ENCODE measurements at places on chromosomes 16 and 17. TPM values are rescaled to one million over a fixed set of nuclear protein-coding genes. Genes with fewer than 3 reads are reported as not detected.

The ESRP2 gene
- 0.74 TPM for polyA plus RNA-seq

The WSCD1 gene
- polyA plus RNA-seq = not detected

The ZNF624 gene
- 5.5 TPM for polyA plus RNA-seq

DNA sequence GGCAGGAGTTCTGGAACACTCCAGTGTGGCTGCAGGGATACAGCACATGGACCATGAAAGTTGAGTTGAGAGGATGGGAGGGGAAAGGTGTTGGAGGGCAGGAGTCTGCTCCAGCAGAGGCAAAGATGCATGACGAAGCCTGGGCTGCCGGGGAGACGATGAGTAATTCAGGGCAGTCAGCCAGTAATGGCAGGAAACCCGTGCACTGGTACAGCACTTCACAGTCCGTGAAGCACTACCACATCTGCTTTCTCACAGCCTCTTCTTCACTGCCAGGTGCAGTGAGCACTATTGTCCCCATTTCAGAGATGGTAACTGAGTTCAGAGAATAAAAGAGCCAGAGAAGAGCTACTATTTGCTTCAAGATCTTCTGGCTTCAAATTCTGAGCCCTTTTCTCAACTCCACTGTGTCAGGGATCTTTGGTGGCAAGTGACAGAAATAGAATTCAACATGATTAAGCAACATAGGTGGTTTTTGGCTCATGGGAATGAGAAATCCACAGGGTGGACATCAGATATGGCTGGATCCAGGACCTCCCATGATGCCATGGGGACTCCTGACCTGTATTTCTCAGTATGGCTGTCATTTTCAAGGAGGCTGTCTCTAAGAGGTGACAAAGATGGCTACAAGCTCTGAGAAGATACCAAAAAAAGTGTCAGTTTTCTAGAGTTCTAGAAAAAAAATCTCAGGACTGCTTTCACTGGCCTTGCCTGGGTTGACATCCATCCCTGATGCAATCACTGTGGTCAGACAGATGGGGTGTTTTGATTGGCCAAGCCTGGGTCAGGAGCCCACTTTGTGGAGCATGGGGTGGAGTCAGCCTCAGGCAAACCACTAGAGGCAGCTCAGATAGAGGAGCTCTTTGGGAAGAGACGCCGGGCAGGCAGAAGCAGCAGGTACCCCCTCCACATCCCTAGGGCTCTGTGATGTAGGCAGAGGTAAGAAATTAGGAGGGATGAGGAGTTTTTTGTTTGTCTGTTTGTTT is 24.7 kb downstream of the IL21R start:
- H3K27me3 ChIP-seq = no peaks in the 10 kb centered on the region
- peak; percentile 86 for DNase-seq
- H3K4me3 ChIP-seq = peak overlapping the region; percentile 76
- peaks cover 81% of the 10 kb centered on the region for H3K4me1 ChIP-seq

DNA sequence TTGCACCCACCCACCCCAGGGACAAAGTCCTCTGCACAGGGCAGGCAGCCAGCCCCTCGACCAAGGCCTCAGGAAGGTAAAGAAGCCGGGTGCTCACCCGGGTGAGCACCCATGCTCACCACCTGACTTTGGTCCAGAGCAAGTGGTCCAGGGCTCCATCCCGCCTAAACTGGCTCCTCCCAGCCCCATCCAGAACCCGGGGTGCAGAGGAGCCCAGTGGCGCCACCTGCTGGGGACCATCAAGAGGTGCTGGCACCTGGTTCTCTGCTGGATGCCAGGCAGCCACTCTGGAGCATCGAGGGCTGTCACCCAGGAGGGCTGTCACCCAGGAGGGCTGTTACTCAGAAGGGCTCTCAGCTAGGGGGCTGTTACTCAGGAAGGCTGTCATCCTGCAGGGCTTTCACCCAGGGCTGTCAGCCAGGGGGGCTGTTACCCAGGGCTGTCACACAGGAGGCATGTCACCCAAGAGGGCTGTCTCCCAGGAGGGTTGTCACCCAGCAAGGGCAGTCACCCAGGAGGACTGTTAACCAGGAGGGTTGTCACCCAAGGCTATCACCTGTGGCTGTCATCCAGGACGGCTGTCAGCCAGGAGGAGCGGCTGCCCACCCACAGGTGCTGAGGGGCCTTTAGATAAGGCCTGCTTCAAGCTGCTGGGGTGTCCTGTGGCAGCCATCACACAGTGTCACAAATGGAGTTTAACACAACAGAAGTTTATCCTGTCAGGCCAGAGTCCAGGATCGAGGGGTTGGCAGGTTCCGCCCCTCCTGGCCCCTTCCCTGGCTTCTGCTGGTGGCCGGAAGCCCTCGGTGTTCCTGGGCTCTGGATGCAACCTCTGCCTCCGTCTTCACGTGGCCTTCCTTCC is 98.5 kb downstream of the TNFRSF13B start:
- peaks cover 2% of the 10 kb centered on the region for H3K4me1 ChIP-seq
- H3K27me3 ChIP-seq = peaks cover 4% of the 10 kb centered on the region
- H3K36me3 ChIP-seq = peaks cover 7% of the 10 kb centered on the region
- no peak overlapping the region for H3K4me3 ChIP-seq
- peak; percentile 6 for DNase-seq
- peak overlapping the region; percentile 25 for H3K27ac ChIP-seq

GRCh38 chr17:12673788-12674187 is 8.1 kb downstream of the MYOCD start:
- H3K27me3 ChIP-seq = peaks cover 23% of the 10 kb centered on the region
- H3K4me1 ChIP-seq = no peaks in the 10 kb centered on the region
- H3K36me3 ChIP-seq = no peaks in the 10 kb centered on the region
- H3K4me3 ChIP-seq = no peak overlapping the region

- DNase-seq = no peak
- no peak overlapping the region for H3K4me3 ChIP-seq
- H3K27me3 ChIP-seq = peaks cover 12% of the 10 kb centered on the region
- H3K4me1 ChIP-seq = peaks cover 8% of the 10 kb centered on the region
Measured at GRCh38 chr17:78374631-78375274, 3.7 kb upstream of the PGS1 start.

GRCh38 chr16:55832425-55832772 is 497 bp downstream of the CES1 start:
- H3K4me3 ChIP-seq = no peak overlapping the region
- H3K36me3 ChIP-seq = no peaks in the 10 kb centered on the region
- H3K27ac ChIP-seq = no peak overlapping the region
- H3K4me1 ChIP-seq = no peaks in the 10 kb centered on the region

DNA sequence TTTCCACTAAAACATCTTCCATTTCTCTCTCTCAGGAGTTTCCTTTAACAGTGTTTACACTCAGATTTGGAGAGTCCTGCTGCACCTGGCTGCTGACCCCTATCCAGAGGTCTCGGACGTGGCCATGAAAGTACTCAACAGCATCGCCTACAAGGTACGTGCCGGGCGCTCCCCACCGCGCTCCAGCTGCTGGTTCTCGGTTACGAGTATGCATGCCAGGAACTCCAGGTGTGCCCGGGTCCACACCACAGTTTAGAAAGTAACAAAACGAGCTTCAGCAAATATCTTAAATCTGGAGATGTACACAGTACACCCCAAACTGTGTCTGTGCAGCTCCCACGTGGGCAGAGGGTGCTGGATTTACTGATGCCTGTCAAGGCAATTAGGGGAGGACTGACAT is 82.9 kb upstream of the CHMP6 start:
- no peak for DNase-seq
- peak overlapping the region; percentile 53 for H3K27ac ChIP-seq
- peak overlapping the region; percentile 39 for H3K4me3 ChIP-seq
- peaks cover 19% of the 10 kb centered on the region for H3K36me3 ChIP-seq

- H3K27ac ChIP-seq = no peak overlapping the region
- peaks cover 3% of the 10 kb centered on the region for H3K4me1 ChIP-seq
- H3K27me3 ChIP-seq = peaks cover 48% of the 10 kb centered on the region
- H3K4me3 ChIP-seq = no peak overlapping the region
- no peak for DNase-seq
Measured at GRCh38 chr17:1995321-1995892, 29.7 kb downstream of the RTN4RL1 start.

DNA sequence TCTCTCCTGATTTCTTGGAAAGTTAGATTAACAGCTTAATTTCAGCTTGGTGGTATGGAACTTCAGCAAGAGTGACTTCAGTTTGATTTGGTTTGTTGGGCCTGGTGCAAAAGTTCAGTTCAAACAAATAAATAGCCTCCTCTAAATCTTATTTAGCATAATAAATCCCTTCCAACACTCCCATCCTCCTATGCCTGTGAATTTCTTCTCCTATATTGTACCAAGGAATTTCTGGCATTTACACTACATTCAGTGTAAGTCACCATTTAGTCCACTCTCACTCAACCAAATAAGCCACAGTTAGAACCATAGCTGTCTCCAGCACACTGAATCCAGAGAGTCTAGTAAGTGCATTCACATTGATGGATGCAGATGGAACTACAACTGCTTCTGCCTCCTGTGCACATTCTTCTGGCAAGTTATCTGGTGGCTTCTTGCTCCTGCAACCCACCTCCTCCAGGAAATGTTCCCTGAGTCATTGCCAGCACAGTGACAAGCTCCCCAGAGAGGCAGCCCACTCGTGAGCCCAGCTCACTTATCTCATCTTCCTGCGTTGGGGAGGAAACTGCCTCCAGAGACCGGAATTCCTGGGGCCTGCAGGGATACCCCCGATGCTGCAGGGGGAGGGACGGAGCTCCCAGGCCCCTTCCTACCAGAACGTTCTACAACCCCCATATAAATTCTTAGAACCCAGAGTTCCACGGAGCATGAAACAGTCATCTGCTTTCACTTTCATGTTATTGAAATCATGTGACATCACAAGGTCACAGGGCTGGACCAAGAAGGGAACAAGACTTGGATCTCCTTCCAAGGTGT is 318.3 kb downstream of the PHKB start:
- no peaks in the 10 kb centered on the region for H3K27me3 ChIP-seq
- DNase-seq = peak; percentile 0

DNA sequence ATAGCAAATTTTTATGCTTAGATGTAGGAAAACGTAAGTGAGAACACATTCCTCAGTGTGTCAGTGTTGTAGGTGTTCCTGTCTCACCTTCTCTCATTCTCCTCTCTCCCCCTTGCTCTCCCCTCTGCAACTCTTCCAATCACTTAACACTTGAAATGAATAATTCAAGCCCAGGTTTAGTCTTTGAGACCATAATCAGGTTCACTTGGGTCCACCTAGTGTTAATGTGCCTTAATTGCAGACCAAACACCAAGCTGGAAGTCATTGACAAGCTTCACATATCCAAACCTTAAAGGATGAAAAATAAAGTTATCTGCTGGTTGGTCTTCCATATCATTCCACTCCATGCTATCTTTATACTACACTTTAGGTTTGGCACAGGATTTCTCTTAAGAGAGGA is 37.0 kb downstream of the STXBP4 start:
- H3K4me3 ChIP-seq = no peak overlapping the region
- no peaks in the 10 kb centered on the region for H3K4me1 ChIP-seq
- no peak for DNase-seq
- no peak overlapping the region for H3K27ac ChIP-seq
- H3K27me3 ChIP-seq = no peaks in the 10 kb centered on the region

DNA sequence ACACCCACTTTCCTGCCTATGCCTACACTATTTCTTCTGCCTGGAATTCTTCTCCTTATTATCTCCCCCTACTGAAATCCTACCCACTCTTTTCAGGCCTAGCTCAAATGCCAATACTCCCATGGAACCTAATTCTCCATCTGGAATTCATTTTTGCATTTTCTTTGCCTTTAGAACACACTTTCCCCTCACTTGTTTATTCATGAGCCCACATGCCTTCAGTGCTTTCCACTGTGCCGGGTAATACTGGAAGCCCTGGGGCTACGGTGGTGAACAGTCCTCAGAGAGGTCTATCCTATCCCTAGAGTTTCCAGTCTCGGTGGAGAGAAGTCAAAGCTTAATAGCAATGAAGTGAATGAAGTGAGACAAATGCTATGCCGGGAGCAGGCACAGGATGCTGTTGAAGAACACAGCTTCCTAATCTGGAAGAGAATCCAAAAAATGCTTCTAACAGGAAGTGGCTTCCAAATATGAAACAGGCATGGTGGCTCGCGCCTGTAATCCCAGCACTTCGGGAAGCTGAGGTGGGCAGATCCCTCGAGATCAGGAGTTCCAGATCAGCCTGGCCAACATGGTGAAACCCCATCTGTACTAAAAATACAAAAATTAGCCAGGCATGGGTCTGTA is 322.4 kb downstream of the GRIN2A start:
- no peaks in the 10 kb centered on the region for H3K4me1 ChIP-seq
- DNase-seq = no peak

GRCh38 chr17:60398227-60398959 is 6.5 kb upstream of the USP32 start:
- H3K4me1 ChIP-seq = peaks cover 45% of the 10 kb centered on the region
- DNase-seq = peak; percentile 89
- H3K36me3 ChIP-seq = no peaks in the 10 kb centered on the region
- H3K27ac ChIP-seq = peak overlapping the region; percentile 95

DNA sequence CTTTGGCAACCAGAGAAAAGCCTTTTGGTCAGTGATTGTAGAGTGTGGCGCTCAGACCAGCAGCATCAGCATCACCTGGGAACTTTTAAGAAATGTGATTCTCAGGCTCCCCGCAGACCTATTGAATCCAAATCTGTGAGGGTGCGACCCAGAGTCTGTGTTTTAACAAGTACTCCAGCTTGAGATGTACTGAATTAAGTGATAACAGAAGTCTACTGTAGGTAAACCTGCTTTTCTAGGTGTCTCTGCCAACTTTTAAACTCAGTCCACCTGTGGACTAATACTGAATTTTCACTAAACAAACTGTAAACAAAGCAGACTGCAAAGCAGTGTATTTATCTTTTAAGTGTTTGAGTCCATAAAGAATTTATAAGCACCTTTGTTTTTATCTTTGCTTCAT is 43.6 kb downstream of the NUP93 start:
- H3K4me3 ChIP-seq = no peak overlapping the region
- no peak overlapping the region for H3K27ac ChIP-seq
- H3K36me3 ChIP-seq = no peaks in the 10 kb centered on the region

DNA sequence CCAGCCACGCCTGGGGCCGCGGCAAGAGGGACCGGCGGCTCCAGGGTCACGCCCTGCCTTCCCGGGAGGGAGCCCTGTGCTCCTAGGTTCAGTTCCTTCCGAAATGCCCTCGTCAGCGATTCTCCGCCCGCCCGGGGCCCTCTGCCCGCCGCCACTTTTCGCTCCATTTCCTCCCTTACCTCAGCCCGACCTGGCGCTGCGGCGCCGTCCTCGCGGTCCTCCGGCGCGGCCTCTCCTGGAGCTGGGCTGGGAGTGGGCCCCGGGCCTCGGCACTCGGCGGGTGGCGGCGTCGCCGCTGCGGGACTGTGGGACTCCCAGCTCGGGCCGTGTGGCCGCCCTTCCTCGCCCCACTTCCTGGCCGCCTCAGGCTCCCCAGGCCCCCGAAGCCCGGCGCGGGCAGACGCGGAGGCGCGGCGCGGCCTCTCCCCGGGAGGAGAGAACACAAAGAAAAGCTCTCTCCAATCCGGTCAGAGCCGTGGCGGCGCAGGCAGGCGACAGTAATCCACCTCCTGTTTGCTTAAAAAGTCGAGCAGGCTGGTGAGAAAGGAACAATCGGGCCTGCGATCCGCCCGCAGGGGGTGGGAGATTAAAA is 1.6 kb downstream of the BAHCC1 start:
- peaks cover 26% of the 10 kb centered on the region for H3K4me1 ChIP-seq
- peak overlapping the region; percentile 90 for H3K27ac ChIP-seq
- no peaks in the 10 kb centered on the region for H3K36me3 ChIP-seq
- peak; percentile 44 for DNase-seq
- peaks cover 34% of the 10 kb centered on the region for H3K27me3 ChIP-seq
- peak overlapping the region; percentile 68 for H3K4me3 ChIP-seq

- H3K27me3 ChIP-seq = no peaks in the 10 kb centered on the region
- H3K4me1 ChIP-seq = peaks cover 7% of the 10 kb centered on the region
- no peaks in the 10 kb centered on the region for H3K36me3 ChIP-seq
- no peak for DNase-seq
- H3K4me3 ChIP-seq = no peak overlapping the region
Measured at GRCh38 chr17:70654706-70655105, 485.4 kb downstream of the KCNJ2 start.

- H3K27me3 ChIP-seq = no peaks in the 10 kb centered on the region
- peaks cover under 1% of the 10 kb centered on the region for H3K36me3 ChIP-seq
- H3K4me3 ChIP-seq = no peak overlapping the region
Measured at GRCh38 chr16:31696968-31697743, 169.5 kb downstream of the AHSP start.

All from naive B cell (primary cell).